Activated naive CD4-positive, alpha-beta T cell treated with anti-CD3 and anti-CD28 coated beads, Interleukin-2, amount 10 ng/mL, durations not matched to agents 7 days and 5 days (primary cell): ENCODE measurements at places on chromosomes 5 and 9.

GRCh38 chr5:146582051-146582596 lies 66.1 kb upstream of the GPR151 start:
- DNase-seq, result no peak

DNA sequence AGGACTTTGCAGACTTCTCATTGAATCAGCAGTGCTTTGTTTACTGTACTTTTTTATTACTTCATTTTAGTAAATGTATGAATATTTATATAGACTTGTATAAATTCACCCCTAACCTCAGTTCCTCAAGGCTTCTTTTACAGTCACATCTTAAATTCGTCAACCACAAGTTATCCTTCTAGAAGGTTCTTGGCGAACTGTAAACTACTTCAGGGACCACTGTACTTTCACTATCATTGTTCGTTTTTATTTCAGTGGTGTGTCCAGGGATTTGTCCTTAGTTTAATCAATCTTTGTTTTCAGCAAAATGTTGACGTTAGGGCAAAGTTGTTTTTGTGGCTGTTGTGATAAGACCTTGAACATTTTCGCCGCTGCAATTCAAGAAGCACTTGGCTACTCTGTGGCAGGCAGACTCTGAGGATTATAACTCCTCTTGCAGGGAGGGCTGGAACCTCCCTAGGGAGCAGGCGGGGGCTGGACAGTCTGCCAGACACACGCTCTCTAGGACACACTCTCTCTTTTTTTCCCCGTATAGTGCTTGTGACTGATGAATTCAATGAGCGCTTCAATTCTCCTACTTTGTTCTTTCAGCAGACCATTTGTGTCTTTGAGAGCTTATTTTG lies 252.8 kb downstream of the FBXL7 start:
- no peak for DNase-seq

- no peak for DNase-seq
Observed at GRCh38 chr5:113118298-113118697, 141.7 kb downstream of the DCP2 start.

GRCh38 chr9:34163434-34163833 lies 15.4 kb upstream of the UBAP1 start:
- DNase-seq, result no peak

- DNase-seq, result peak; percentile 80
Observed at GRCh38 chr5:43396762-43397304, 15.4 kb downstream of the CCL28 start.

DNA sequence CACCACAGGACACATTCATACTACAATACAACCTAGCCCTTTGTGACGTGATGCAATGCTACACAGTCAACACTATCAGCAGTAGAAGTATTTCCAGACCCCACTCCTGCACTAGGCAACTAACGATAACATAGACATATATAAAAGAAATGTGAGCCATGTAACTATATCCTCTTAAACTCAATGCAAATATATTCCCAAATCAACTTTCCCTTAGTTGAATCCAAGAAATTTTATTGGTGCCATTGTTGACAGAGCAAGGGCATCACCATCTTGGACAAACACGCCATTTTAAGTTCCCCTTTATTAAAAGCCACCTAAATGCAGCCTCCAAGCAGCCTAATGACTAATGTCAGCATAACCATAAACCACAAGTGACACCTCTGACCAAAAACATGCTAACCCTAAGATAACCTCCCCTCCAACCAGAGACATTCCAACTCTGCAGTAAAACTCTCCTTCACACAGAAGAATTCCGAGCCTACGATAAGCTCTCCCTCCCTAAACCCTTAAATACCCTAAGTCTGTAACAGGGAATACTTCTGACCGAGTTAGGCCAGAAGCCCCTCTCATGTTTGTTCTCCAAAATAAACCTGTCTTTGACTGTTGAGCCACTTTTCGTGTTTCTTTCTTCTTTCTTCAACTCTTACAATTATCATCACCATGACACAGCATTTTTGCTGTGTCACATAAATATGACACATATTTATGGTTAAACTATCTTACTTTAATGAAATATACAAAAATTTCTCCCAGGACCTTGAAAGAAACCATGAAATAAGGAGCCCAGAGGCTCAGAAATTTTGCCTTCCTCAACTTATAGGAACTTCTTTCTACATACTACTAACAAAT lies 1497.8 kb downstream of the EFNA5 start:
- DNase-seq, result no peak

- no peak for DNase-seq
Observed at GRCh38 chr9:106866243-106866642, 3.3 kb downstream of the ZNF462 start.

- DNase-seq, result no peak
Observed at GRCh38 chr9:123316053-123316718, 39.8 kb upstream of the CRB2 start.

- peak; percentile 38 for DNase-seq
Observed at GRCh38 chr9:129176701-129177442, 1.2 kb downstream of the IER5L start.

DNA sequence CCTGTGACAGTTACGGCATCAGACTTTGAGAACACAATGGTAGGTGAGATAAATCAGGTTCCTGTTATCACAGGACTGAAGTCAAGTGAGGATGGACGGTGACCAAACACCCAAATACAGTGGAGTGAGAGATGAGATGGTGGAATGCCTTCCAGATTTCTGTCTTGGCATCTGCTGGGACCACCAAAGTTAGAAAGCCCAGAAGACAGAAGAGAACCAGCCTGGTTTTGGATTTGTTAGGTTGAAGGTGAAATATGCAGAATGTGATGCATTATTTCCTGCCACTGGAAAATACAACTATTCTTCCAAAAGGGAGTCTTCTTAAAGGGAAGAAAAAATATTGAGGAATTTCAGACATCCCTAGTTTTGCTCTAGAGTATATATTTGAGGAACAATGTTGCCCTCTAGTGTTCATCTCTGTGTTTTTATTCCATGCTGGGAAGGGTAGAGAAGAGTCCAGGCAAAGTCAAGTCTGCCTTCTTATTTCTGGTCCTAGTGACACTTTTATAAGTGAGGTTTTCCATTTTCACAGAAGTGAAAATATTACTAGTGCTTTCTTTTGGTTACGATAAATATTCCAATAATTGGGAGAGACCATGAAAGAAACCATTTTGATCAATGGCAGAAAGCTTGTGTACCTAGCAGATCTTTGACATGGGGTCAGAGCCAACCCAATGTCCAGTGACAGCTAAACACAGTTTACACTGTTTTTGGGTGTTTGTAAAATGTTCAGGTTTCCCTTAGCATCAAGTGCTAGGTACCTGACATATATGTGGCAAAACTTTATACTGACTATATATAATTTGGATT lies 142.3 kb upstream of the ANKH start:
- DNase-seq, result no peak

DNA sequence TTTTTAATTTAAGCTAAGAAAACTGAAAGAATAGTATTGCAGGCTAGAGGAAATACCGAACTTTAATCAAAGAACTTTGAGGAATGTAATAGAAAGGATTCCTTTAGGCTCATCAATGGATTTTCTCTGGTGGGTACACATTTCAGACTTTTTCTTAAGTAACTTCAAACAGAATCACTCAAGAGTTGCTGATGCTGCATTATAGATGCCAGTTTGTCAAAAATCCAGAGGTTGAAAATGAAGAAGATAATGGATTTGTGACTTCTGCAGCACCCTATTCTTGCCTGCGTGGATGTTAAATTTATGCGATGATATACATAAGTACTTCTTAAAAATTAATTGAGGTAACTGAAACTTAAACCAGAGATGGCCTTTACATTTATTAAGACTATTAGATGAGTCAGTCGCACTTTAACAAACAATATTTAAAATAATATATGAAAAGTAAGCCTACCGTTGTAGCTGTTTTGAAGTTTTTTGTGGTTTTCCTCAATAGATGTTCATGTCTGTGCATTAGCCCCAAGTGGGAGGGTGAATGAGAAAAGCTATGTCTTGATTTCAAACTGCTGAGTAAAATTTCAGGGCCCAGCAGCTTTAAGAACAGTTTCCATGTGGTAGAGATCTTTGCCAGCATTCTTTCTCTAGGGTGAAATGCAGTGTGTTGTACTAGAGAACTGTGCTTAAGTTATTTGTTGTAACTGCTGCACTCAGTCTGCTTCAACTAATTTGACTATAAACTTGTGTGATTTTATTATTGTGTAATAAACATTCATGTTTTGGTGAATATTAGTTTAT lies at the start of gene OGN:
Gene OGN, minus strand, starts transcription at position 537 of the 795 bp plus-strand sequence. CDS start 1,171 bp downstream, outside the sequence.
- no peak for DNase-seq

DNA sequence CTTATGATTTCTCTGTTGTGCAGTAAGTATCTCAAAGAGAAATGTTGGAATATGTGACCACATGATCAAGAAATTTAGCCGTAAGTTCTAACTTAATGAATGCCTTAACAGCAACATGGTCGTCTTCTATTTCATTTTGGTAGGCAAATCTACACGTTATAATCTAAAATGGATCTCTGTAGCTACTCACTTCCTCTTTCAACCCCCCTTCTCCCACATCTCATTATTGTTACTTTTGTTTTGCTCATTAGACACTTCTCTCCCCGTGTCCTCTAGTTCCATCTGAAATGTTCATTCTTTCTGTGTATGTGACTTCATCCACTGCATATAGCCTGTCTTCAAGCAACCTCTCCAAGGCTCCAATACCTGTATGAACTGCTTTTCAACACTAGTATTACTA lies 27.1 kb upstream of the LPAR1 start:
- DNase-seq, result no peak
